ENCODE measurements at places on chromosomes 11 and 22.

GRCh38 chr11:101497291-101497690 lies 86.5 kb downstream of the TRPC6 start:
- ATAC-seq = no peak

DNA sequence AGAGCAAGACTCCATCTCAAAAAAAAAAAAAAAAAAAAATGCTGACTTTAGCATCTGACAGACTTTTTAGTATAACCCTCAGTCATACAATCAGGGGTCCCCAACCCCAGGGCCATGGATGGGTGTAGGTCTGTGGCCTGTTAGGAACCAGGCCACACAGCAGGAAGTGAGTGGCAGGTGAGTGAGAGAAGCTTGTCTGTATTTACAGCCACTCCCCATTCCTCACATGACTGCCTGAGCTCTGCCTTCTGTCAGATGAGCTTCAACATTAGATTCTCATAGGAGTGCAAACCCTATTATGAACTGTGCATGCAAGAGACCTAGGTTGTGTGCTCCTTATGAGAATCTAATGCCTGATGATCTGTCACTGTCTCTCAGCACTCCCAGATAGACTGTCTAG lies 3.3 kb downstream of the FAM227A start:
- ATAC-seq = no peak

- peak; percentile 68 for ATAC-seq
These were observed at the start of gene C11orf87 for GRCh38 chr11:109421981-109422869. Gene C11orf87, plus strand, starts transcription at chr11:109422190. Its CDS starts 1,444 bp downstream, at chr11:109423634.

DNA sequence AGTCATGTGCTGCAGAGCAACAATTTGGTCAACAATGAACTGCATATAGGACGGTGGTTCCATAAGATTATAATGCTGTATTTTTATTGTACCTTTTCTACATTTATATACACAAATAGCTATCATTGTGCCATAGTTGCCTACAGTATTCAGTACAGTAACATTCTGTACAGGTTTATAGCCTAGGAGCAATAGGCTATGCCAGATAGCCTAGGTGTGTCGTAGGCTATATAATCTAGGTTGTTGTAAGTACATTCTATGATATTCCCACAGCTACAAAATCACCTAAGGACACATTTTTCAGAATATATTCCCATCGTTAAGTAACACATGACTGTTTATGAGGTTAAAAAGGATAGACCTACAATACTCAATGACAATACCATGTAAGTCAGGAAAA lies 423.9 kb downstream of the SOX6 start:
- ATAC-seq = no peak

GRCh38 chr11:33531743-33532181 lies 168.9 kb downstream of the C11orf91 start:
- ATAC-seq = peak; percentile 86

- ATAC-seq = no peak
These were observed 61.2 kb upstream of the SUSD2 start for GRCh38 chr22:24120044-24120443.

DNA sequence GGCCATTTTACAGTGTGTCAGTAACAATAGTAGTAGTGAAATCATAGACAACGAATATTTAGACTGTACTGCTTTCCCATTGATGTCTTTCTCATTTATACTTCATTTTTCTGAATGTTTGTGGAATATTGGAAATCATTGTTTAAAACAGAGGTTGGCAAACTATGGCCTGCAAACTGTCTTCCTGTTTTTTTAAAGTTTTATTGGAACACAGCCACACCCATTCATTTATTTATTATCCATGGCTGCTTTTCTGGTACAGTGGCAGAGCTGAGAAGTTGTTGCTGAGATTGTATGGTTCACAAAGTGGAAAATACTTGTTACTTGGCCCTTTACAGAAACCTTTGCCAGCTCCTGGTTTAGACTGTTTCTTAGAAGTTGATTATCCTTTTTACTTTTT lies 13.7 kb downstream of the FAR1 start:
- no peak for ATAC-seq

- ATAC-seq = peak; percentile 92
These were observed 123.8 kb downstream of the DDX10 start for GRCh38 chr11:108788565-108789199.

GRCh38 chr22:29772170-29772641 lies 5.0 kb downstream of the UQCR10 start:
- ATAC-seq = peak; percentile 91

DNA sequence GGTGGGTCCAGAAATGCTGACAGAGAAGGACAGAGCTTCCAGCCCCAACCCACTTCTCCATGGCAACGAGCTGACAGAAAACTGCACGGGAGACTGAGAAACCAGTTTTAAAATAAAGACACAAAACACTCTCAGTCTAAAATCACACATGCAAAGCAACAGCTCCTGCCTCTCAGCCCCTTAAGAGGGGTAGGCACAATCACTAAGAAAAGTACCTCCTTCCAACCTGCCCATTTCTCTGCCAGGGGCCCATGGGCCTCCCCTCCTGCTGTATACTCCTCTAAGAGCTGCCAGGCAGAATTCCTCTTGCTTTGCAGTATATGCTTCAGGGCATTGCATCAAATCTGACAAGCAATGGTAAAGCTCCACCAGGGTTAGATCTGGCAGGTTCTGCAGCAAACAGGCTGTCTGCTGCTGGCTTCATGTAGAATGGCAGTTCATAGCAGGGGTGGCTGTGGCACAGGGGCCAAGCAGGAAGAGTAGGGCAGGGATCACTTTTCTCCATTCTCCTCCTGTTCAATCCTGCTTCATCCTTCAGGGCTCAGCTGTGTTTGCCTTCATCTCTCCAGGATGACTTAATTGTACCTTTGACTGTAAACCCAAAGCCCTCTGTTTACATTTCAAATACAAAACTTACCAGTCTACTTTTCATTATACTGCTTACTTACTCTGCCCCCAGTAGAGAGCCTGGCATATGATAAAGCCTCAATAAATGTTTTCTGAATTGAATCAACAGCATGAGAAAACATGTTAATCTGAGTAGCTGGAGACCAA lies 77.7 kb downstream of the KCNC1 start:
- ATAC-seq = peak; percentile 64

- ATAC-seq = no peak
These were observed 56.8 kb upstream of the CCND1 start for GRCh38 chr11:69584160-69584559.

- ATAC-seq = no peak
These were observed 2.1 kb downstream of the ARHGAP42 start for GRCh38 chr11:100689141-100689540.

- ATAC-seq = no peak
These were observed 313.6 kb upstream of the ANO3 start for GRCh38 chr11:26018336-26018735.

- no peak for ATAC-seq
These were observed 16.0 kb upstream of the PRG2 start for GRCh38 chr11:57406337-57406904.

DNA sequence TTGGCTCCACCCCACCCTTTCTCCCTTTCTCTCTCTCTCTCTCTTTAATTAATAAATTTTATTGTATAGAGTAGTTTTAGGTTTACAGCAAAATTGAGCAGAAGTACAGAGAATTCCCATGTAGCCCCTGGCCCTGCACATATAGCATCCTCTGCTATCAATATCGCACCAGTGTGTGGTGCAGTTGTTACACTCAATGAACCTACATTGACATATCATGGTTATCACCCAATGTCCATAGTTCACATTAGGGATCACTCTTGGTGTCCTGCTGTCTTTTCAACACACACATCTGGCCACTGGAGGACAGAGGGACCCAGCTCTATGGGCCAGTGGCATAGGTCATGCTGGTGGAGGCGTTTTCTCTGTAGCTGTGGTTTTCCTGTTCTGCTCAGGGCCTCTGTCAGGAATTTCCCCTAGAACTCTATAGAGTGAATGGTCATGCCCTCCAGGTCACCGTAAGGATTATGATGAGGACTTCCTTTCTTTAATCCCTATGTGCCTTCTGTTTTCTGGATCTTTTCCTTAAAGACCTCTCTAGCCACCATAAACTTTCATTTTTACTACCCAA lies 98.2 kb upstream of the NAV2 start:
- no peak for ATAC-seq

- ATAC-seq = peak; percentile 77
These were observed 374.3 kb upstream of the MPPED2 start for GRCh38 chr11:30960387-30960992.

GRCh38 chr11:116595305-116595880 lies 177.4 kb downstream of the BUD13 start:
- no peak for ATAC-seq

- no peak for ATAC-seq
These were observed 346.6 kb downstream of the TTC28 start for GRCh38 chr22:28333088-28333487.

DNA sequence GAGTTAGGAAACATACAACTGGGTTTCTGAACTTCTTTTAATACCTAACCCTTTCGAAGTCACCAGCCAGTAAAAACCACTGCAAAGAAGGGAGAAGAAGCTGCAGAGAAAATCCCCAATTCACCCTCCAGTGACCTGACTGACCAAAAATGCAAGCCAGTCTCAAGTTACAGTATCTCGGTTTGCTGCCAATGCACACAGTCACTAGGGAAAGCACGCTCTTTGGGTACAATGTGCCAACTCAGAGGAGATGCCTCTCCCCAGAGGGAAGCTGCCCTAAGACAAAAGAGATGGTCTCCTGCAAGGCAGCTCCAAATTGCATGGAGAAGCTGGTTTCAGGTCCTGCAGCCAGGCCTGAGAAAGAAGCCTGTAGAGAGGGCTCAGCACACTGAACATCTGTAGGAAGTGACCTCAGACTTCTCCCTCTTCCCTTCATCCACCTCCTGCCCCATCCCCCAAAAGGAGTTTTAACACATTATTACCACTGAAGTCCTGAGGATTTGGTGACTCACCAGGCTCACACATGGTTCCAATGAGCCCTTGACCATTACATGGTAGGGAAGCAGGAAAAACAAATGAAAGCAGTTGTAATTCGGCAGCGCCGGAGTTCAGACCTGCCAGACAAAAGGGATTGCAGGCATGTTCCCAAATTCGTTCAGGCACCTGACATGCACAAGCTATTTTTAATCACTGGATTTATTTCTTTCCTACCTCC lies 90.1 kb downstream of the ETS1 start:
- peak; percentile 82 for ATAC-seq

GRCh38 chr22:37982938-37983859 lies 1.2 kb downstream of the SOX10 start:
- ATAC-seq = no peak

DNA sequence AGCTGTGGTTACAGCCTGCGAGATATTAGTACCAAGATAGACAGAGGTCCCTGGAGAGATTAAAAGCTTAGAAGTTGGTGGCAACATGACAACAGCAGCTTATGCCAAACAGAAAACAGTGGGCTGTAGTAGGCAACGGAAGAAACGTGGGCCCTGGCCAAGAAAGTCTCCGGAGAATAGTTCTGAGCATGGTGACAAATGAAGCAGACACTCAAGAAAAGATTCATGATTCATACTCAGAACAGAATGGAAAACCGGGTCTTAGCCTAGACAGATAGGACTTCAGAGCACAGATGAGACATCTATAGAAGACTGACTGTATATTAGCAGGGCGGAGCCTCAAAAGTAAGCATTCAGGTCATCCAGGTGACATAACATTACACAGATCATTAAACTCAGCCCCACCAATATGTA lies 727.4 kb downstream of the ETS1 start:
- no peak for ATAC-seq

DNA sequence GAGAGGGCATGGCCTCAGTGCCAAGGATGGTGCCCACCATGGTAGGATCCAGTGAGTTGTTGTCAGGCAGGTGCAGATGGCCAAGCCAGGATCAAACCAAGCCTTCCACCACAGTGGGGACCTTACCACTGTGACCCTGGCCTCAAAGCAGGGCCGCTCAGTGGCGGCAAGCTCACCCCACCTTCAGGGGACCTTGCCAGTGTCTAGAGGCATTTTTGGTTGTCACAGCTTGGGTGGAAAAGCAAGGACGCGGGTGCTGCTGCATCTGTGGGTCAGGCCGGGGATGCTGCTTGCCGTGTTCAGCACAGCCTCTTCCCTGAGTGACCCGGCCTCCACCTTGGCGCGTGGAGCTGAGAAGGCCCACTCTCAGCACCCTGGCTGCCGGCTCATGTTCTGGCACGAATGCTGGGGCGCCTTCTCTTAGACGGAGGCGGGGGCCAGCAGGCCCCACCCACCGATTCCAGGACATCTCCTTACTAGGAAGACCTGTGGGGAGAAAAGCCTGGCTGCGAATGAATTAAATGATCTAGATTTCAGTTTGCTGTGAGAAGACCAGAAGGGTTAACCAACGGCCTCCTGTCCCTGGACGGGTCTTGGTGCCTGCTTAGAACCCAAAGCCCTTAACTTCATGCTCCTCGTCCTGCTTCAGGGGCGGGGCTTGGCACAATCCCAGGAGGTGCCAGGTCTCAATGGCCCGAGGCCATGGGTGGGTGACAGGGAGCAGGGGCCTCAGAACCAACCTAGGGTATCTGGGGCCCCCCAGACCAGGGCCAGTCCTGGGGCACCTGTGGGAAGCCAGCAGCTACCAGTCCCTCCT lies 18.9 kb downstream of the TRMU start:
- ATAC-seq = no peak

DNA sequence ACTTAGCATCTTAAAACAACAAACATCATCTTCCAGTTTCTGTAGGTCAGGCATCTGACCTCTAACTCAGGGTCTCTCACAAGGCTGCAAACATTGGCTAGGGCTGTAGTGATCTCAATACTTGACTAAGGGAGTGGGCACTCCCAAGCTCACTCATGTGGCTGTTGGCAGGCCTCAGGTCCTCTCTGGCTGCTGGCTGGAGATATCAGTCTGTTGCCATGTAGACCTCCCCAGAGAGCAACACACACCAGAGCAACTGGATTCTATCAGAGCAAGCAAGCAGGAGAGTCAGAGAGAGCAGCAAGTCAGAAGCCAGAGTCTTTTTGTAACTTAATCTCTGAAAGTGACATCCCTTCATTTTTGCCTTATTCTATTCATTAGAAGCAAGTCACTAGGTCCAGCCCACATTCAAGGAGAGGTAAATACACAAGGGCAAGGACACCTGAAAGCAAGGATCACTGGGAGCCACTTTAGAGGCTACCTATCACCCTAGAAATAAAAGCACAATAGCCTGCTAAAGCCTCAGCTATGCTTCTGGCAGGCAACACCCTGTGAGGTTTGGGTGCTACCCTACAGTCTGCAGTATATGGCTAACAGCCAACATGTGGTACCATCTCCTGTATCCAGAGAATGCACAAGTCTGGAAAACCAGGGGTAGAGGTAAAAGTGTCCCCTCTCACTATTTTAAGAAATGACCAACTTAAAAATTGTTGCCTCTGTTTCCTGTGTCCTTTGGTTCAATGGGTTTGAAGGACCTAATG lies 33.5 kb upstream of the CD44 start:
- ATAC-seq = no peak

GRCh38 chr11:90134478-90135003 lies at the start of gene NAALAD2:
Gene NAALAD2, plus strand, starts transcription at chr11:90134663. Its CDS starts 96 bp downstream, at chr11:90134759.
- peak; percentile 94 for ATAC-seq
